Activated CD8-positive, alpha-beta memory T cell treated with anti-CD3 and anti-CD28 coated beads for 1 hour (primary cell): ENCODE measurements at places on chromosomes 7 and 10.

- no peak for DNase-seq
Measured at GRCh38 chr10:43793704-43794103, 145.0 kb upstream of the ZNF32 start.

DNA sequence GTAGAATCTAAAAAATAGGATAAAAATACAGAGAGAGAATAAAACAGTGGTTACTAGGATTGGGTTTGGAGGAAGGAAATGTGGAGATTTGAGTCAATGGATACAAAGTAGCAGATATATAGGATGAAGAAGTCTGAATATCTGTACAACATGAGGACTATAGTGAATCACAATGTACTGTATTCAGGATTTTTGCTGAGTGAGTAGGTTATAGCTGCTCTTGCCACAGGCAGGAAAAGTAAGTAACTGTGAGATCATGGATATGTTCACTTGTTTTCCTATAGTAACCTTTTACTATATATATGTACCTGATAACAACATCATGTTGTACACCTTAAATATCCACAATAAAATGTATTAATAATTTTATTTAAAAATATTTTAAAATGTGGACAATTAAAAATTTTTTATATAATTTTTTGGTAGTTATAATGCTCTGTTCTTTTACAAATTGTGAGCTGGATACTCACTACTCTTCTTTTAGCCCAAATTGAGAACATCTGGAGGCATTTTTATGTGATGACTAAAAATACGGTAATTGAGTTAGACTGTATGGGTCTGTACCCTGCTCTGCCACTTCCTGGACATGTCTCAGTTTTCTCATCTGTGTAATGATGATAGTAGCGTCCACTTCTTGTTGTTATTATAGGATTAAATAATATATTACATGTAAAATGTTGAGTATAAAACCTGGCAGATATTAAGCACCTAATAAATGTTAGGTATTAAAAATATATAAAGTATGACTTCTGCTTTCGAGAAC is 439.1 kb downstream of the AUTS2 start:
- DNase-seq, result no peak

- DNase-seq, result no peak
Measured at GRCh38 chr10:128018691-128019090, 107.5 kb downstream of the MKI67 start.

DNA sequence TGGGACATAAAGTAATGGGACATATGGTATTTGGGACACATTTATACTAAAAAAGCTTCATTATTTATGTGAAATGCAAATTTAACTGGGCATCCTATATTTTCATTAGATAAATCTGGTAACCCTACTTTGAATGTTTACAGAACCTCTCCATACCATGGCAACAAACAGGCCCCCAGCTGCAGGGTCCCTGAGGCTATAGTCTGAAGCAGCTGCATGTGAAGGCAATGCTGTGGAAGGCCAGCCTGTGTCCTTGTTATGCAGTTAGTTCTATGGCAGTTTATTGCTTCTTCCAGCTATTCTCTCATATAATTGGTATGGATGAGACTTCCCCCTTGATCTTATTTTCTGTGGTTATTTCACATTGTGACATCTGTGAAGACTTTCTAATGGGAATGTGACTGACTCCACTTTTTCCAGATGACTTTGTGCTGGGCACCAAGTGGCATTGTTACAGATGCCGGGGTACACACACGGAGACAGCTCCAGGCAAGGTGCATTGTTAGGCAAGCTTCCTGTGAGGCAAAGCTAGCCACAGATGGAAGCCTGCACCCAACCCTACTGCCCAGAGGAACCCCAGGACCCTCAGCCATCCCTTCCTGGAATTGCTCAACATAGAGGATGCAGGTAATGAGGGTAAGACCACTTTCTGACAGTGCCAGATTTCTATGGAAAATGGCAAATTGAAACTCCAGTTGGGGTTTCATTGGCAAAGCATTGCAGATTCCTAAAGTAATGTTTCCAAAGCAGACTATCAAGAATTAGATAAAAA is 49.5 kb upstream of the ADAM12 start:
- DNase-seq, result no peak

GRCh38 chr10:3452683-3453361 is 280.2 kb upstream of the PITRM1 start:
- no peak for DNase-seq

- no peak for DNase-seq
Measured at GRCh38 chr10:131047501-131047900, 264.0 kb downstream of the TCERG1L start.

- no peak for DNase-seq
Measured at GRCh38 chr7:103718482-103719061, 270.9 kb downstream of the RELN start.

DNA sequence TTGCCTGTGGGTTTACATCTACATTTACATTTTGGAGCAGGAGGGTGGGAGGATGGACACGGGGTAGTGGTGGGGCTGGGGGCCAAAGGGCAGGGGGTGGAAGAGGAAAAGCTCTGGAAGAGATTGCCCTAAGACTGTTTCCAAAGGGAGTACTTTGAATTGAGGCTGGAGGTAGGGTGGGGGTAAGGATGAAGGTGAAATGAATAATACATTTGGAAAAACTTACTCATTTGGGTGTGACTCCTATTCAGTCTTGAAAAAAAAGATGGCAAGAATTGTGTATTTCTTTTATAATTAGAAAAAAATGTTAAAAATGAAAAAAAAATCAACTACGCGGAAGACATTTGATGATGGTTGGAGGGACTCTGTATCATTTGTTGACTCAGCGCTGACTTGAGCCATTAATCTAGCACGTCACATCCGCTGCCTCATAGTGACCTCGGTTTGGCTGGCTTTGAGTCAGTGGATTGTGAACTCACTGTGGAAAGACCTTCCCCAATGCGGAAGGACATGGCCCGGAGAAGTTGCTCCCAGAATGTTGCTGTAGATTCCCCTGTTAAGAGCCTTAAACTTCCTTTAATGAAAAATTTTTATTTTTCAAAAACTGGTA is 2.8 kb downstream of the FAM180A start:
- no peak for DNase-seq

GRCh38 chr7:131773413-131773812 is 217.0 kb upstream of the PODXL start:
- DNase-seq, result no peak

DNA sequence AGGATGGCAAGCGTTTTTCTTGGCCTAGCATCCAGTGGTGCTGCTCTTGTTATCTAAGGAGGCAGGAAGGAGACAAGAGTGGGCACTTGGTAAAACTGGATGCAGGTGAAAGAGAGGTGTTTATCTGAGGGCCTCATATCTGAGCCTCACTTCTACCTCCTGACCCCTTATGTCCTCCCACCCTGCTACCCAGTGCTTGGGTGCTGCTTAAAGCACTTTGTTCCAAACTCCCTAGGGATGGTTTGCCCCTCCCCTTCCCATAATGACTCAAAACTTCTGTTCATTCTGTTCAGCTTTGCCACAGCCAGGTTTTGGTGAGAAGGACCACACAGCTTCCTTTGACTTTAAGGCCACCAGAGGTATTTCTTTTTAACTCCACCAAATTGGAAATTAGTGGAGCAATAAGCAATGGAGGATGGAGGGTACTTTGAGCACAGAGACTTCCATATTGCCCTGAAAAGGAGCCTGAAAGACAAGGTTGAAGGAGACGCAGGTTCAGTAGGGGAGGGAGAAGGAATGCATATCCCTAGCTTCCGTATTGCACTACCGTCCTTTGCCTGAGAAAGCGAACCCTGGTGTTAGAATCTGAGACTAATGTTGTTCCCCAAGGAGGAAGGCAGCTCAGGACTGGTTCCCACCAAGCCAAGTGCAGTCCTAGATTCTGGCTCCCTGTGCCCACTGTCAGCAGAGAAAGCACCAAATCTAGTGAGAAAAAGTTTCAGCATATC is 30.1 kb downstream of the ENTPD1 start:
- DNase-seq, result no peak

GRCh38 chr10:34627741-34628140 is 187.4 kb downstream of the PARD3 start:
- no peak for DNase-seq

DNA sequence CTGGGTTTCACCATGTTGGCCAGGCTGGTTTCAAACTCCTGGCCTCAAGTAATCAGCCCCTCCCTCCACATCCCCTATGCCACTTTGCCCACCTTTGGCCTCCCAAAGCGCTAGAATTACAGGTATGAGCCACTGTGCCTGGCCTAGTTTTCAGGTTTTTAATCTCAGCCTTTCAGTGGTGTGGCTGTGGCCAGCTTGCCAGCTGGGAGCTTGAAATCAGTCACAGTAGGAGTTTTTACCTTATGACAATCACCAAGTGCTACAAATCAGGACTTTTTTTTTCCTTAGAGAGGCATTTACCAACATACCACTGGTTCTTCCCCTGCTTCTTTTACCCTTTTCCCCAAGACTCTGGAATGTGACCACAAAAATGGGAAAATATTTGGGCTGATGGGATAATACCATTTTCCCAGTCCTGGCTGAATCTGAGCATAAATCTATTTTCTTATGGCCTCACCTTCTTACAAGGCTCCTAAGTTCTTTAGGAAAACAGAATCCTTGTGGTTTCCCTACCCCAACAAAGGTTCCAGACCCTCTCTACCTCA is 6.2 kb downstream of the STEAP4 start:
- no peak for DNase-seq

DNA sequence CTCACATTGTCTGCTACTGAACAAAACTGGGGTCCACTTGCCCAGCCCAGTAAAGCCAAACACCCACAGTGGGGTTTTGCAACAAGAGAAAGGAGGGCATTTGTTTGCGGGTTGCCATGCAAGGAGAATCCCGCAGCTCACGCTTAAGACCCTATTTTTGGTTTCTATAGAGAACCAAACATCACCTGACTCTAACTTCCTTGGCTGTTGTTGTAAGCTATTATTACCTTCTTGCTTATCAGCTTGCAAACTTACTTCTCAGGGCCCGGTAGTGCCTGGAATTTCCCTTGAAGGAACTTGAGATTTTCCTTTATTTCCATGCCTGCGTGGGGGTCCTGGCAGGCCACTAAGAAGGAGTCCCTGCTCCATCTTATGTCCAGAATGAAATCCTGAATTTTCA is 20.7 kb downstream of the IFIT3 start:
- DNase-seq, result no peak

DNA sequence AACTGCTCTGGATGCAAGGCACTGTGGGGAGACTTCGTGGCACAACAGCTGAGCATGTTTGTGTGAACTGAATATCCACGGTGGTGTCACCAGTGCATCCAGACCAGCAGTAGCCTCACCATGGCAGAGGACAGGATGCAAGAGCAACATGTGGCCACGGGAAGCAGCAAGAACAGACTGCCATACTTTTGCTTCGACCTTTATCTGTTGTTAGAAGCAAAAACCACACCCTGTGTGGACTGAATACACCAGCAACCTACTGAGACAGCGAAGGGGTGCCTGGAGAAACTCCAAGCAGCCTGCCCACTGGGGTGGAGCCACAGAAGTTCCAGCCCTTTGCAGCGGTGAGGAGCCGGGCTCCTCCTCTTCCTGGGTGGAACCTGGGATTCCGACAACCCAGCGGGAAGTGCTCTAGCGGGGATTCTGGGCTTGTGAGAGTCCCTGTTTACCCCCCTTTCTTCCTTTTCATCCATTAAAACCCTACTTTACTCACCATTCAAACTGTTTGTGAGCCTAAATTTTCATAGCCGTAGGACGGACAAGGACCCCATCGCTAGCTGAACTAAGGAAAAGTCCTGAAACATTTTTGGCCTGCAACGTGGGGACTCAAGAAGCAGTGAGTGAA is 584.9 kb downstream of the GRM8 start:
- DNase-seq, result no peak

- DNase-seq, result no peak
Measured at GRCh38 chr10:70374775-70375614, 7.4 kb downstream of the LRRC20 start.

DNA sequence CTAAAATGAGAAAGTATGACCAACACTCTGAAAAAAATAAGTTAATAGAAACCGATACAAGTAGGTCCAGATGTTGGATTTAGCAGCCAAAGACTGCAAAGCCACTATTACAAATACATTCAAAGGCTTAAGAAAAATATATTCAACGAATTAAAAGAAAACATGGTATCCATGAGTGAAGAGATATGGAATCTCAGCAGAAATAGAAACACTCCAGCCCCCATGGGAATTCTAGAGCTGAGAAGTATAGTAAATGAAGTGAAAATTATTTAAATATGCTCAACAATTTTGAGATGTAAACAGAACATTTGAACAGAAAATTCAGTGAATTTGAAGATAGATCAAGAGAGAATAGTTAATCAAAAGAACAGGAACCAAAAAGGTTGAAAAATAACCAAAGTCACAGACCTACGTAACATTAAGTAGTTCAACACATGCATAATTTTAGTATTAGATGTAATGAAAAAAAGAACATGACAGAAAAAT is 72.0 kb upstream of the WIPF3 start:
- no peak for DNase-seq

DNA sequence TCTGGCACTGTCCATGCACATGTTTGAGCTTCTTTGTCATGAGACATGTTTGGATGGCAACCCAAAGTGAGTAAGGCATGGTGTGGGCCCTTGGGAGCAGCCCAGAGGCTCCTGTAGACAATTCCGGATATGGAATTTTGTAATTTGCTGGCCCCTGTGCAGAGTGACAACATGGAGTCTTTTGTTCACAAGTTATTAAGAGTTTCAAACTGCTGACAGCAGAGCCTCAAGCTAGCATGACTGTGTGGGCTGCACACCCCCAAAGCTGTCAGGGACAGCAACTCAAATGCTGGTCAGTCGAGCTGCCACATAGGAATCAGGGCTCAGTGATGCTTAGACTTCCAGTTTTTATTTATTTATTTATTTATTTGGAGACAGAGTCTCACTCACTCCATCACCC is 7.0 kb upstream of the MYL7 start:
- DNase-seq, result no peak

DNA sequence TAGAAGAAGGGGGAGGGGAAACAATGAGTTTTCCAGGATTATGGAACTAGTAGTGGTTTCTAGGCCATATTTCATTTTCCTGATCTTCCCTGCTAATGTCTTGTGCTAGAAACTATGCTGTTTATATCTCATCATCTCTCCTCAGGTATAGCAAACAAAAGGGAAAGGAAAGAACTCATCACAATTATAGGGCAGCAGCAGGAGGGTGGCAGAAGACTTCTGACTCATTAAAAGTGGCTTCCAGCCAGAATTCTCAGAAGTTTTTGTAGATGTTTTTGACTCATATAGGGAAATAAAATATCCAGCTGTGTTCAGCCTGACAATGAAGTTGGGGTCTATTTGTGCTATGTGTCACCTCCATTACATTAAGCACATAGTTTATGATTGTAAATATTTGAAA is 6.5 kb downstream of the AHR start:
- no peak for DNase-seq
